ENCODE measurements at places on chromosomes 4 and X.

DNA sequence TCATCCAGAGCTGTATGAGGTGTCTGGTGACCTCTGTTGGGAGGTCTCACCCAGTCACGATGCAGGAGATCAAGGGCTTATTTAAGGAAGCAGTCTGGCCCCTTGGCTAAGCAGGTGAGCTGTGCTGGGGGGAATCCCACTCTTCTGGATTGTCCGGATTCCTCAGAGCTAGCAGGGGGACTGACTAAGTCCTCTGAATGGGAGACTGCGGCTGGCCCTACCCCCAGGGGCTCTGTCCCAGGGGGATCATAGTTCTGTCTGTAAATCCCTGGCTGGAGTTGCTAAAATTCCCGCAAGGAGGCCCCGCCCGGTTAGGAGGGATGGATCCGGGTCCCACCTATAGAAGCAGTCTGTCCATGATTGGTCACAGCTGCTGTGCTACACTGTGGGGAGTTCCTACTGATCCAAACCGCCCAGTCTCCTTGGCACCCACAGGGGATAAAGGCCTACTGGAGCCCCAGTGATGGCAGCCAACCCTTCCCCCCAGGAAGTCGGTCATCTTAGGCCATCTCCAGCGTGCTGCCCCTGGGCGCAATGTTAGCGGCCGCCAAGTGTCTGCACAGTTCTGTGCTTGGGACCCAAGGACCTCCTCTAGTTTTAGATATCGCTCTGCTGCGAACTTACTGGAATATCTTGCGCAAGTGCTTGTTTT is 118.2 kb upstream of the KLF8 start:
- no peak for DNase-seq

GRCh38 chr4:69760455-69760854 is at the start of gene SULT1B1:
SULT1B1 (minus strand) TSS chr4:69760620; CDS start chr4:69755217, 5,403 bp downstream.
- DNase-seq = no peak

DNA sequence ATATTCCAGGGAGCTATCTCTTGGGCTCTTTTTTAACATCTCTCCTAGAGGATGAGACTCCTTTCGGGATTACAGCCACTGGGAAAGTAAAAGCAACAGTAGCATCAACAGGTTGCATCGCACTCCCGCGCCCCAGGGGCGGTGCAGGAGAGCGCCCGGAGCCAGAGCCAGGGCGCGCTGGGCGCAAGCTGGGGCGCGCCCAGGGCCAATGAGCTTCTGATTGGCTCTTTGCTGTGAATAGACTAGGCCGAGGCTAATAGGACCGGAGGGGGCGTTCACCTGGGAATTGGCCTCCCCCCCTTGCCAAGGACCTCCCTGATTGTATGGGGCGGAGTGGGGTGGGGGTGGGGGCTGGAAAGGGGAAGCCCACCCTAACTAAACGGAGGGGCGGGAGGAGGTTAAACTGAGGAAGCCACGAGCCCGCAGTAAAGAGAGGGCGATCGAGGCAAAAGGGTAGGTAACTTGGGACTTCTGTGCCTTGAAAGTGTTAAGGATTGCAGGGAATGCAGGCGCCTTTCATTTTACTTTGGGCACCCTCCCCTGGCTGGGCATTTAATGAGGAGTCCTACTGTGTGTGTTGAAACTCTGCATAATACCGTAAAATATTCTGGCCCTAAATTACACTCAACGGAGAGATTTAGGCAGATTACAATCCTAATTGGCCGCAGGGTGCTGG is 1.1 kb upstream of the ATOH1 start:
- no peak for DNase-seq

GRCh38 chr4:39846705-39847104 is 131.0 kb downstream of the PDS5A start:
- no peak for DNase-seq

GRCh38 chr4:6779667-6780565 is 2.6 kb upstream of the KIAA0232 start:
- no peak for DNase-seq

DNA sequence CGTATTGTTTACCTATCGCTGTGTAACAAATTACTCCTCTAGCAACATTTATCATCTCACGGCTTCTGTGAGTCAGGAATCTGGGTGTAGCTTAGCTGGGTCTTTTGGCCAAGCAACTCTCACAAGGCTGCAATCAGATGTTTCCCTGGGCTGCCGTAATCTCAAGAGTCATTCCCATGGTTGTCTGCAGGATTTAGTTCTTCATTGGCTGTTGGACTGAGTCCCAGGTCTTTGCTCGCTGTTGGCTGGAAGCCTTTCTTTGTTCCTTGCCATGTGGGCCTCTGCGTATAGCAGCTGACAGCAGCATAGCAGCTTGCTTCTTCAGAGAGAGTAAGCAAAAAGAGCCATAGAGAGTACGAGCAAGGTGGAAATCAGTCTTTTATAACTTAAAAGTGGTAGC is 16.8 kb downstream of the POLR2B start:
- DNase-seq = no peak

- no peak for DNase-seq
Measured at GRCh38 chr4:124025428-124025827, 628.8 kb downstream of the SPRY1 start.

Measured in stimulated activated CD4-positive, alpha-beta T cell treated with anti-CD3 and anti-CD28 coated beads, Interleukin-1b, Interleukin-23, amount 100 ng/mL, for 1 hour (primary cell).